Activated naive CD8-positive, alpha-beta T cell treated with anti-CD3 and anti-CD28 coated beads for 36 hours (primary cell): ENCODE measurements at places on chromosomes 5 and 9. TPM values are rescaled to one million over a fixed set of nuclear protein-coding genes. Genes with fewer than 3 reads are reported as not detected.

DNA sequence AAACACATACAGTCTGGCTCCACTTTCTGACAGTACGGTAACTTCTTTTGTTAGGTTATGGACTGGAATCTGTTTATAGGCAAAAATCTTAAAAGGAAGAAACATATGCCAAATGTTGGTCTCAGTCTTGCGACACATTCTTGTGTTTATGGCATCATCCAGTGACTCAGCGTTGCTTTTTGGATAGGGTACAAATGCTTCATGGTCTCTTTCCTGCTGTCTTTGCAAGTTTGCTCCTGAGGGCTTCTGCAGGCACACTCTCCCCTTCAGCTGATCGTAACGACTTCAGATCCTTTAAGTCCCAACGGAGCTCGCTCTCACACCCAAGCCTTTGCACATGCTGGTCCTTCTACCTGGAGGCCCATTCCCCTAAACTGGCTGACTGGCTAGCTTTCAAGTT is 23.6 kb upstream of the TNFSF8 start:
- H3K27ac ChIP-seq: peak overlapping the region; percentile 23
- peaks cover 16% of the 10 kb centered on the region for H3K36me3 ChIP-seq
- DNase-seq: no peak
- H3K4me1 ChIP-seq: peaks cover 33% of the 10 kb centered on the region
- H3K4me3 ChIP-seq: no peak overlapping the region

DNA sequence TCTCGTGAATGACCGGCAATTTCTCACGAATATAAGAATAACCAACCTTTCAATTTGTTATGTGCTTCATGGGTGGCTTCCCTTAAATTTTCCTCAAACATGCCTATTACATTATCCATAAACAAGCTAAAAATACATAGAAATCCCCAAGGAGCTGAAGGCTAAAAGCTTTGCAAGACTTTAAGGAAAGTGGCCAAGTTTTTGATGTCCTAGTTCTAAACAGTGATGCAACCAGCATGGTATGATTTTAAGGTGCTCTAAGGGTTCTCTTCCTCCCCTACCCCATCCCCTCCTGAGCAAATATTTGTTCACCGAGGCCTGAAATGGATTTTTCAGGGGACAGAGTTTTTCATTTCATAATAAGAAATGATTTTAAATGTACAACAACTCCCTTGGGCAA is 79.8 kb downstream of the RGS7BP start:
- no peak overlapping the region for H3K4me3 ChIP-seq
- H3K27me3 ChIP-seq: peaks cover 12% of the 10 kb centered on the region
- H3K4me1 ChIP-seq: no peaks in the 10 kb centered on the region
- DNase-seq: no peak
- no peak overlapping the region for H3K27ac ChIP-seq

GRCh38 chr9:16136961-16137360 is 584.1 kb downstream of the CCDC171 start:
- H3K4me1 ChIP-seq: peaks cover 42% of the 10 kb centered on the region
- H3K36me3 ChIP-seq: no peaks in the 10 kb centered on the region
- H3K27ac ChIP-seq: peak overlapping the region; percentile 89
- H3K4me3 ChIP-seq: no peak overlapping the region

GRCh38 chr5:142572006-142572405 is 113.9 kb downstream of the FGF1 start:
- no peaks in the 10 kb centered on the region for H3K4me1 ChIP-seq
- no peaks in the 10 kb centered on the region for H3K27me3 ChIP-seq
- no peaks in the 10 kb centered on the region for H3K36me3 ChIP-seq
- DNase-seq: no peak
- H3K4me3 ChIP-seq: no peak overlapping the region
- H3K27ac ChIP-seq: no peak overlapping the region

GRCh38 chr9:129624947-129625346 is 1.0 kb upstream of the NTMT1 start:
- DNase-seq: no peak
- H3K27ac ChIP-seq: peak overlapping the region; percentile 80
- peak overlapping the region; percentile 82 for H3K4me3 ChIP-seq
- H3K27me3 ChIP-seq: peaks cover 23% of the 10 kb centered on the region
- H3K4me1 ChIP-seq: peaks cover 43% of the 10 kb centered on the region

- H3K4me3 ChIP-seq: no peak overlapping the region
- no peaks in the 10 kb centered on the region for H3K36me3 ChIP-seq
- H3K4me1 ChIP-seq: peaks cover 21% of the 10 kb centered on the region
- no peak for DNase-seq
- H3K27me3 ChIP-seq: peaks cover 89% of the 10 kb centered on the region
- H3K27ac ChIP-seq: no peak overlapping the region
Measured at GRCh38 chr5:171309276-171310211, 496 bp downstream of the TLX3 start.

DNA sequence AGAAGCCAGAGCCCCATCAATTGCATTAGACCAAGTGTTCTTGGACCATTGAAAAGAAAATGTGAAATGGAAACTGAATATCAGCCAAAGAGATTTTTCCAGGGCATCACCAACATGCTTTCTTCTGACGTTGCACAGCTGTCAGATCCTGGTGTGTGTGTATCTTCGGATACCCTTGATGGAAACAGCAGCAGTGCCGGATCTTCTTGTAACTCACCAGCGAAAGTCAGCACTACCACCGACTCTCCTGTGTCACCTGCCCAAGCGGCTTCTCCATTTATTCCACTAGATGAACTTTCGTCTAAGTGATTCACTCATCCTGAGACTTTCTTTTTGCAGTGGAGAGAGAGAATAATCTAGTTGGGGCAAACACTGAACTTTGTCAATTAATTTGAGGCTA is 75.7 kb downstream of the PIP5K1B start:
- H3K4me3 ChIP-seq: no peak overlapping the region
- no peak overlapping the region for H3K27ac ChIP-seq
- H3K4me1 ChIP-seq: peaks cover 8% of the 10 kb centered on the region
- H3K27me3 ChIP-seq: peaks cover 4% of the 10 kb centered on the region
- H3K36me3 ChIP-seq: no peaks in the 10 kb centered on the region
- DNase-seq: peak; percentile 6

DNA sequence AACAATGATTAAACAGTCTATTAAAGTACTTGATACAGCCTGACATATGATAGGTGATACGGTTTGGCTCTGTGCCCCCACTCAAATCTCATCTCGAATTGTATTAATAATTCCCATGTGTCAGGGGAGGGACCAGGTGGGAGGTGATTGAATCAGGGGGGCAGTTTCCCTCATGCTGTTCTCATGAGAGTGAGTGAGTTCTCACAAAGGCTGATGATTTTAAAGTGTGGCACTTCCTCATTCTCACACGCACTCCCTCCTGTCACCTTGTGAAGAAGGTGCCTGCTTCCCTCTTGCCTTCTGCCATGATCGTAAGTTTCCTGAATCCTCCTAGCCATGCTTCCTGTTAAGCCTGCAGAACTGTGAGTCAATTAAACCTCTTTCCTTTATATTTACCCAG is 40.1 kb upstream of the TARS1 start:
- no peak for DNase-seq
- no peaks in the 10 kb centered on the region for H3K36me3 ChIP-seq
- H3K27ac ChIP-seq: no peak overlapping the region
- no peak overlapping the region for H3K4me3 ChIP-seq
- peaks cover 4% of the 10 kb centered on the region for H3K4me1 ChIP-seq

DNA sequence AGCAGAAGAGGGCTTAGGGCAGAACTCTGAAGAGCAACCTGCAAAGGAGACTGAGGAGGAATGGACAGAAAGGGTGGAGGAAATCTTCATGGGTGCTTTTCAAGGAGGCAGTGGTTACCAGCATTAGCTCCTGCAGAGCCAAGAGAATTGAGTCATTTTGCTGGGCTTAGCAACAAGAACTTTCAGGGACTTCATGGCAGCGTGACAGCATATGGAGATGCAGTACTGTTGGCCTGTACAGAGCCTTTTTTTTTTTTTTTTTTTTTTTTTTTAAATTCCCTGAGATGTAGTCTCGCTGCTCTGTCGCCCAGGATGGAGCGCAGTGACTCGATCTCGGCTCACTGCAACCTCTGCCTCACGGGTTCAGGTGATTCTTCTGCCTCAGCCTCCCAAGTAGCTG is 296.0 kb upstream of the DMRT1 start:
- no peak overlapping the region for H3K27ac ChIP-seq
- H3K36me3 ChIP-seq: peaks cover 5% of the 10 kb centered on the region
- no peak for DNase-seq
- no peaks in the 10 kb centered on the region for H3K4me1 ChIP-seq
- H3K27me3 ChIP-seq: no peaks in the 10 kb centered on the region

DNA sequence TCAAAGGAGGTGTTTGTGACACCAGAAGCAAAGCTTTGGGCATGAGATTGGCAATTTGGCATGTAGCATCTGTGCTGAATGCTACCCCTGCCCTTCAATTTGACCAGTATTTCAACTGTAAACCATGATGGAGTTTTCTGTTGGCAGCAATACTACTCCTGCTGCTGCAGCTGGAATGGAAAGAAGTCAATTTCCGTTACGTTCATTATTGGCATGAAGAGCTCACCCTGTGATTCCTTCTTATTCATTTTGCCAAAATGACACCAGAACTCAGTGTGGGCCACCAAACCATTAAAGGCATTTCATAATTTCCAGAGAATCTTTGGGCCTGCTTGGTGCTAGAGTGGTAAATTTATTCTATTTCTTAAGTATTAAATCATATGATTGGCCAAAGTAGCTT is 433.1 kb upstream of the DMAC1 start:
- DNase-seq: no peak
- no peaks in the 10 kb centered on the region for H3K36me3 ChIP-seq
- no peak overlapping the region for H3K27ac ChIP-seq

DNA sequence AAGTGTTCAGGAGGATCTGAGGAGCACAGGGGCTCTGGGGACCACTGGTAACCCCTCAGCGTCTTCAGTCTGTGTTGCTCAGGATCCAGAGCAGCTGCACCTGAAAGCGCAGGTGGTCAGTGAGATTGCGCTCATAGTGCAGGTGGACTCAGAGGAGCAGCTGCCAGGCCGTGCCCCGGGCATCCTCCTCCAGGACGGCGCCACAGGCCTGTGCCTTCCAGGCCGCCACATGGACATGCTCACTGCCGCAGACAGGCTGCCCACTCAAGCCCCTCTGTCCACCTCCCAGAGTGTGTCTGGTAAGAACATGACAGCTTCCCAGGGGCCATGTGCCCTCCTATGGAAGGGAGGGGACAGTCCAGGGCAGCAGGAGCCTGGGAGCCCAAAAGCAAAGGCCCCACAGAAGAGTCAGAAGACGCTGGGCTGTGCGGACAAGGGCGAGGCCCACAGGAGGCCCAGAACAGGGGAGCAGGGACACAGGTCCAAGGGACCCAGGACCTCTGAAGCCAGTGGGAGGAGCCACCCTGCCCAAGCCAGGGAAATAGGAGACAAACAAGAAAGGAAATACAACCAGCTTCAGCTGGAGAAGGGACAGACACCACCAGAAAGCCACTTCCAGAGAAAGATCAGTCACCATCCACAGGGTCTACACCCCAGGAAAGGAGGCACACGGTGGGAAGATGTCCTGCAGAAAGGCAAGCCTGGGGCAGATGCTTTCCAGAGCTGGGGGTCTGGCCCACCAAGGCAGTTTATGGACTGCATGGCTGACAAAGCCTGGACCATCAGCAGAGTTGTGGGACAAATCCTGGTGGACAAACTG is 5.2 kb downstream of the SPATA31E1 start:
- no peak for DNase-seq
- no peaks in the 10 kb centered on the region for H3K36me3 ChIP-seq
- no peak overlapping the region for H3K27ac ChIP-seq
- no peaks in the 10 kb centered on the region for H3K4me1 ChIP-seq
- H3K27me3 ChIP-seq: peaks cover 8% of the 10 kb centered on the region
- H3K4me3 ChIP-seq: no peak overlapping the region

ACTBL2 gene
- total RNA-seq: not detected

DNA sequence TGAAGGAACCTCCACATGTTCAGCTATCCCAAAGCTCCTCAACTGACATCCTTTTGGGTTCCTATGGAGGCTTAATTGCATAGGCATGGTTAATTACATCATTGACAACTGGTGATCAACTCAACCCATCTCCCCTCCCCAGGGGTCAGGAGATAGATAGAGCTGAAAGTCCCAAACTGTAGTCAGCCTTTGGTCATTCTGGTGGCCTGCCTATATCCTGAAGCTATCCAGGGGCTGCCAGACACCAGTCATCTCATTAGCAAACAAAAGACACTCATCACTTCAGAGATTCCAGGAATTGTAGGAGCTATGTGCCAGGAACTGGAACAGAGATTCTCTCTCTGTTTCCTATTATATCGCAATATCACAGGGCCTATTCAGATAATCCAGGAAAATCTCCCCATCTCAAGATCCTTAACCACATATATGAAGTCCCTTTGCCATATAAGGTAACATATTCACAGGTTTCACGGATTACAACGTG is 646.5 kb upstream of the GRAMD2B start:
- no peaks in the 10 kb centered on the region for H3K4me1 ChIP-seq
- H3K4me3 ChIP-seq: no peak overlapping the region
- H3K27ac ChIP-seq: no peak overlapping the region
- H3K36me3 ChIP-seq: no peaks in the 10 kb centered on the region
- no peak for DNase-seq

GRCh38 chr5:111676466-111676865 is 80.5 kb downstream of the NREP start:
- H3K36me3 ChIP-seq: no peaks in the 10 kb centered on the region
- no peaks in the 10 kb centered on the region for H3K27me3 ChIP-seq
- DNase-seq: no peak
- H3K27ac ChIP-seq: no peak overlapping the region
- no peak overlapping the region for H3K4me3 ChIP-seq

DNA sequence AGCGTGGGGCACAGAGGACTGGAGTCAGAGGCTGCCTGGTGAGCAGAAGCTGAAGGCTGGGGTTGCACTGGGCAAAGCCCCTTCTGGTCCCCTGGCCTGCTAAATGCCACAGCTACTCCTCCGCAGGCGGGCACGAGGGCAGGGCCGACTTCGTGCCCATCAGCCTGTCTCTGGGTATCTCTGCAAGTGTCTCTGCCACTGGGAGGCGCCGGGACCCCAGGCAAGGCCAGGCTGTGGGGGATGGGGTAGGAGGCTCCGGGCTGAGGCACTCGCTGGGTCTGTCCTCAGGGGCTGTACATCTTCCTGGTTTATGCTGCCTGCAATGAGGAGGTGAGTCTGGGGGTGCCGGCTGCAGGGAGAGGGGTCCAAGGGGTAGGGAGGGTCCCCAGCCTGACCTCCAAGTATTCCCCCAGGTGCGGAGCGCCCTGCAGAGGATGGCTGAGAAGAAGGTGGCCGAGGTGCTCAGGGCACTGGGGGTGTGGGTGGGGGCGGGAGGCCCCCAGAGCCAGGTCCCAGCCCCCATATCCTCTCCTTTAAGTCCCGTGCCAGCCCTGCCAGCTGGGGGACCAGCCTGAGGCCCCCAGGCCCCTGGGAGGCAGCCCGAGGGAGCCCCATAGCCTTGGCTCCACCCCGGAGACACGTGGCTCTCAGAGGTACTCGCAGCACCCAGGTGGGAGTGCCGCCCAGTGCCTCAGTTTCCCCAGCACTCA is 25.1 kb downstream of the ADGRD2 start:
- no peaks in the 10 kb centered on the region for H3K4me1 ChIP-seq
- no peaks in the 10 kb centered on the region for H3K36me3 ChIP-seq
- no peak for DNase-seq
- H3K4me3 ChIP-seq: no peak overlapping the region
- H3K27me3 ChIP-seq: peaks cover 19% of the 10 kb centered on the region

- no peak overlapping the region for H3K4me3 ChIP-seq
- no peak overlapping the region for H3K27ac ChIP-seq
- H3K4me1 ChIP-seq: no peaks in the 10 kb centered on the region
- no peaks in the 10 kb centered on the region for H3K36me3 ChIP-seq
- DNase-seq: no peak
- H3K27me3 ChIP-seq: peaks cover 7% of the 10 kb centered on the region
Measured at GRCh38 chr5:176162198-176162597, 76.0 kb upstream of the SIMC1 start.
